ENCODE measurements at places on chromosomes 3 and 15.

- DNase-seq: no peak
These were observed 1195.6 kb upstream of the GBE1 start for GRCh38 chr3:82957079-82957478.

GRCh38 chr3:69122403-69122802, at the start of gene LMOD3:
Gene LMOD3, minus strand, starts transcription at chr3:69122595. Its CDS starts 209 bp downstream, at chr3:69122386.
- DNase-seq: peak; percentile 54

GRCh38 chr3:131701153-131701770, 198.5 kb upstream of the MRPL3 start:
- DNase-seq: no peak

- DNase-seq: no peak
These were observed 22.0 kb downstream of the RAB27A start for GRCh38 chr15:55267401-55268175.

GRCh38 chr3:330494-331115, 134.0 kb downstream of the CHL1 start:
- DNase-seq: no peak
